CD4-positive, alpha-beta T cell treated with Interleukin-2 at 100 ng/mL for 4 hours (primary cell): ENCODE measurements at places on chromosomes 7 and 10.

DNA sequence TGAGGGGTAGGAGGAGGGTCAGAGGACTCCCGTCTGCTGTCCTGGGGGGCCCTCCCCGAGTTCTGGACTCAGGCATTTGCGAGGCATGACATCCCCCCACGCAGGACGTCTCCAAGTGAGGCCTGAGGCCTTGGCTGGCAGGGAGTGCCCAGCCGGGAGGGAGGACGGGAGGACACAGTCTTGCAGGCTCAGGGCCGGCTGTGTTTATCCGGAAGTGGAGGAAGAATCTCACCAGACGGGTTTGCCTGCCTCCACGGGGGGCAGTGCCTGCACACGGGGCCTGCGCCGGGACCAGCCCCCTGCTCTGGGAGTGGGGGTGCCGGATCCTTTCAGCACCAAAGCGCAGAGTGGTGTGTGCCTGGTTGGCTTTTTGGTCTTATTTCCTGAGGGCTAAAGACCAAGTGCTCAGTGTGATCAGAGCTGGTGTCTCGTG, 10.9 kb downstream of the PWWP2B start:
- DNase-seq, result no peak

- no peak for DNase-seq
Observed at GRCh38 chr10:22475651-22476600, 130.6 kb downstream of the SPAG6 start.

GRCh38 chr7:27788437-27788836, 48.5 kb downstream of the TAX1BP1 start:
- no peak for DNase-seq

DNA sequence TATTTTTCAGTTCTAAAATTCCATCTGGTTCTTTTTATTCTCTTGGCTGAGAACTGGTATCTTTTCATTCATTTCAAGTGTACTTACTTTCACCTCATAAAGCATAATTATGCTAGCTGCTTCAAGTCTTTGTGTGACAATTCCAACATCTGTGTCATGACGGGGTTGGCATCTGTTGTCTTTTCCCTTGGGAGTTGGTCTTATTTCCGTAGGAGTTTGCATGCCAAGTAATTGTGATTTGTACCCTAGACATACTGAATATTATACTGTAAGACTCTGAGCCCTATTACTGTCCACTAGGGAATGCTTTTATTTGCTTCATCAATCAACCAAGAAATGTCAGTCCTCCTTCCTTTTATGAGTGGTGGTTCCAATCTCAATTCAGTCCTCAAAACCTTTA, 24.6 kb upstream of the HUS1 start:
- no peak for DNase-seq

DNA sequence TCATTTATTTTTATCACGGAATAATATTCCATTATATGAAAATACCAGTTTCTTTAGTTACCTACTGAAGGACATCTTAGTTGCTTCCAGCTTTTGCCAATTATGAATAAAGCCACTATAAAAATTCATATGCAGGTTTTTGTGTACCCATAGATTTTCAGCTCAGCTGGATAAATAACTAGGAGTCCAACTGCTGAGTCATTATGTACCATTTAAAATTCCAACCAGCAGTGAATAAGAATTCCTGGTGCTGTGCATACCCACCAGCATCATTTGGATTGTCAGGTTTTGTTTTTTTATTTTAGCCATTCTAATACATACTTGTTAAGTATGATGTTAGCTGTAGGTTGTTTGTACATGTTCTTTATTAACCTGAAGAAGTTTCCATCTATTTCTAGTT, 14.5 kb downstream of the FAM24B start:
- no peak for DNase-seq

DNA sequence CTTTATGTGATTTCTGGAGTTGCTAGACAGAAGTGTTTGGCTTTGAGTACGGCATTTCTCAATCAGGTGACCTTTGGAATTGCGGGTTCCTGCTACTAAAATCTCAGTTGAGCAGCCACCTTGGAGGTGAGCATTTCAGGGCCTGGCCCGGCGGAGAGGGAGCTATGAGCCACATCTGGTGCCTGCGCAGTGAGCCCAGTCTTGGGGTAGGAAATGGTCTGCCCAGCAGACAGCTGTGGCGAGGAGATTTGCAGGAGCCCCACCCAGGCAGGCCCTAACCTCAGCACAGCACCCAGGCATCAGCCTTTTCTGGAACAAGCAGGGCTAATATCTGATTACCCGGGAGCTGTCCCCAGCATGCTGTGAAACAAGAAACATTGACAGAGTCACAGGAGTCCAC, 547.9 kb upstream of the FOXK1 start:
- no peak for DNase-seq

DNA sequence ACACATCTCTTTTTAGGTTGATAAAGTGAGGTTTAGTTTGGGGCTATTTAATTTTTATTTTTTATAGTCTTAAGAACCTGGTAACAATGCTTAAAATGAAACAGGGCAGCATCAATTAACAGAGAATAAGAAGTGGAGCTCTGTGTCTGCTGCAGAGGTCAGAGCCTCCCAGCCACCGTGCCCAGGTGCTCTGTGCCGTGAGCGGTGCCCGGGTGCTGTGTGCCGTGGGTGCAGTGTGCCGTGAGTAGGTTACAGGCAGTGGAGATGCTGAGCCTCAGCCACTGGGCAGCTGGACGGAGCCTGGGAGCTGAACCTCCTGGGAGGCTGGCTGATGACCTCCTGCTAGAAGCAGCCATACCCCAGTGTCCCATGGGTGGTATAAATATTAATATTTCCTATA, 250.0 kb downstream of the KLF6 start:
- no peak for DNase-seq

- DNase-seq, result no peak
Observed at GRCh38 chr10:67115972-67116371, 190.1 kb downstream of the LRRTM3 start.

GRCh38 chr10:48495282-48496045, 109.4 kb downstream of the ARHGAP22 start:
- no peak for DNase-seq

- no peak for DNase-seq
Observed at GRCh38 chr10:44988957-44989585, 10.5 kb upstream of the DEPP1 start.

GRCh38 chr7:15856311-15856710, 169.8 kb upstream of the MEOX2 start:
- no peak for DNase-seq

DNA sequence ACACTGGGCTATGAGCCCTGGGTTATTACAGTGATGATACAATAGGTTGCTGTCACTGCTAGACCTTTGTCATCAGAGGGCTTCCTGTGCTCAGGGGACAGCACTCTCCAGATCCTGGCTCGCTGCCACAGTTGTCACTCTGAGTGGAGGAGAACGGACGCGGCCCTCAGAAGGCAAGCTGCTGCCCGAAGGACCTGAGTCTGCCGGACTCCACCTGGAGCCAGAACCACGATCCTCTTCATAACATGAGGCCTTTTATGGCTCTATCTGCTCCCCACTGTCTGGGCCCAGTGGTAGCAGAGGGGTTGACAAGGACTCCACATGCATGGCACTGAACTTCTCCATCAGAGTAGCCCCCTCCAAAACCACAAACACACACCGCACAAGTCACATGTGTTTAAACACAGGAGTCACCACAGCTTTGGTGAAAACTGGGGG, 94.7 kb upstream of the EFCAB10 start:
- peak; percentile 75 for DNase-seq

DNA sequence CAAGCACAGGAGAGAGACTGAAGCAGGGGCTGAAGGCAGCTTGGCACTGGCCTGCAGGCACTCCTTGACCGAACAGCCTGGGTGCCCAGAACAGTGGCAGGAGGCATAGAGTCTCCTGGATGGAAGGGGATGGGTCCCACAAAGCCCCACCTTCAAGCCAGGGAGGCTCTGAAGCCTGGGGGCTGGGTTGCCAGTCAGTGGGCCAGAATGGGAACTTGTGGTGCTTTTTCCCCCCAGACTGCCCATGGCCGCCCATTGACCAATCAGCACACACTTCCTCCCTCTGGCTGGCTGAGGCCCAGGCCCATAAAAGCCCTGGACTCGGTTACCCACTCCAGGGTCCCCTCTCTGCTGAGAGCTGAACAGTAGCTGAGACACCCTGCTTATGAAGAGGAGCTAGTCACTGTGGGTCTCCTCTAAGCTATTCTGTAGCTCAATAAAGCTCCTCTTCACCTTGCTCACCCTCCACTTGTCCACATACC, 109.6 kb downstream of the ELAPOR2 start:
- DNase-seq, result no peak

- peak; percentile 52 for DNase-seq
Observed at GRCh38 chr7:150368884-150369747, 494 bp downstream of the REPIN1 start.

DNA sequence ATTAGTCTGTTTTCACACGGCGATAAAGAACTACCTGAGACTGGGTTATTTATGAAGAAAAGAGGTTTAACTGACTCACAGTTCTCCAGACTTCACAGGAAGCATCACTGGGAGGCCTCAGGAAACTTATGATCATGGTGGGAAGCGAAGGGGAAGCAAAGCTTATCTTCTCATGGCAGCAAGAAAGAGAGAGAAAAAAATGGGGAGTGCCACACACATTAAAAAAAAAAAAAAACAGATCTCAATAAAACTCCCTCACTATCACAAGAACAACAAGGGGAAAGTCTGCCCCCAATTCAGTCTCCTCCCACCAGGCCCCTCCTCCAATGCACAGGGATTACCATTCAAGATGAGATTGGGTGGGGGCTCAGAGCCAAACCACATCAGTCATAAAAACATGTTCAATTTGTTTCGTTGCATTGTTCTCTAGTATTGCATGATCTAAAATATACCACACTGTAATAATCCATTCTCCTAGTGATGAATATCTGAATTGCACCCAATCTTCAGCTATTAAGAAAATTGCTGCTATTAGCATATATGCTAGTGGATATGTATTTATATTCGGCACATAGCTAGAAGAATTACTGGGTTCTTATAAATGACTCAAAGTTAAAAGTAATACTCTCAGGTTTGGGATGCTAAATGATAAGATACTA, 328.9 kb upstream of the KCND2 start:
- DNase-seq, result no peak

GRCh38 chr7:90345595-90346335, 751 bp upstream of the GTPBP10 start:
- DNase-seq, result no peak

- no peak for DNase-seq
Observed at GRCh38 chr10:49360271-49361177, 35.4 kb downstream of the DRGX start.
